H1 (cell line): ENCODE measurements at places on chromosomes 2 and 18. TPM values are rescaled to one million over a fixed set of nuclear protein-coding genes. Genes with fewer than 3 reads are reported as not detected.

The TCF7L1 gene
- 108 and 110 TPM in 2 replicates for total RNA-seq

DNA sequence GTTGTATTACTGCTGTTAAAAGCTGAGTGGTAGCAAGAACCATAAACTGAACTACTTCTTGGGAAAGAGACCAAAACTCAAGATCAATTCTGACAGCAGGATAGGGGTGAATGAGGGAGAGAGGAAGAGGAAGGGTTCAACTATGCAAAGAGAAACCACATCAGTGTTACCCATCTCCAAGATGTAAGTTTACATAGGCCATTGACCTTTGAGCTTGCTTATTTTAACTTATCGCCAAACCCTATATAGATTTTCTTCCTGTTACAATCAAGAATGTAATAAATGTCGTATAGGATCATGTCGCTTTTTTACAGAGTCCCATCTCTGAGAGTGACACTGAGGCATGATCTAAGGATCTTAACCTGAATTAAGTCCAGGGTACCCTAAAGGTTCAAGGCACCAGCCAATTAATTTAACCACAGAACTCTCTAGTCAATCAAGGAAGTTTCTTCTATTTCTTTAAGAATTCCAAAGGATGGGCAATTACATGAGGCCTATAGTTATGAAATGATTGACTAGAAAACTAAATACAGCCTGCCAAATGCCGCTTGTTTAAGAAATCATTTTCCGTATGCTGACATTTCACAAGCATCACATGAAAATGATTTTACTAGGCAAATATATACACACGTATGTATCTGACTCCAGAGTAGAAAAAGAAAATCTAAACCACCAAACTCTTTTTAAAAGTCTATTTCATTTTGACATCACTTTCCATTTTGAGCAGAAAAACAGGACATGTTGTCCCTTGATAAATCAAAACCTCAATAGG lies 11.8 kb downstream of the RND3 start:
- no peak for DNase-seq

- DNase-seq, result no peak
These were observed 51.7 kb downstream of the IMPA2 start for GRCh38 chr18:12032786-12033642.

- DNase-seq, result no peak
These were observed 132.2 kb upstream of the GULP1 start for GRCh38 chr2:188159484-188159883.

DNA sequence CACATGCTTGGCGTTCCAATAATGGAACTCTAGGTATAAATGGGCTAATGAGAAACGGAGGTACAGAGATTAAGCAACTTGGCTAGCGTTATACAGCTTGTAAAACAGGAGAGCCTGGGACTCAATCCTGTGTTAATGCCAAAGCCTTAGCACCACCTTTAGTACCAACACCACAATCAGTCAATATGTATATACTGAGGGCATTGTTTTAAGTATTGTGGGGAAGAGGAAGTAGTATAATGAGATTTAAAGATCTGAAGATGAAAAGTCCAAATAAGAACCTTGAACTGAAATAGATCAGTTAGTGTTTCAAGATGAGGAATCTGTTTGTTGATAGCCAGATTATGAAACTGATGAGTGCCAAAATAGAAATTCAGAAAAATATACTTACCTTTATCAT lies 8.1 kb downstream of the MARS2 start:
- DNase-seq, result no peak

- no peak for DNase-seq
These were observed 237.8 kb downstream of the GPD2 start for GRCh38 chr2:156673981-156674380.

GRCh38 chr2:54723996-54724559 lies 616 bp downstream of the EML6 start:
- no peak for DNase-seq

DNA sequence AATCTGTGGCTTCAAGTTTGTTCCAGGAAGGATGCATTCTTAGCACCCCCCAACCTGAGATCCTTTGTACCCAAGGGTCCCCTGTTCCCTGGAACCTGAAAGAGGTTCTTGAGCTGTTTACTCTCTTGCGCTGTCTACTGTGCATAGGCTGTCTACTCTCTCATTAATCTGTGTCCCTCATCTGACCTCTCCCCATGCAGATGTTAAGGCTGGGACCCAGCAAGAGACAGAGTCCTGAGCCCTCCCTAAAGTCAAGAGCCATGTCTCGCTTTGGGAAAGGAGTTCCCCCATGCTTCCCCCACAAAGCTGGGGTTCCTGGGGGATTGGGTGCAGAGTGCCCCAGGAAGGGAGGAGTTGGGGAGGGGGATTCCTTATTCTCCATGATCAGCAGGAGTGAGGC lies 312.9 kb downstream of the CYP26B1 start:
- no peak for DNase-seq

The ENOSF1 gene
- 25.6 and 26.4 TPM in 2 replicates for total RNA-seq

DNA sequence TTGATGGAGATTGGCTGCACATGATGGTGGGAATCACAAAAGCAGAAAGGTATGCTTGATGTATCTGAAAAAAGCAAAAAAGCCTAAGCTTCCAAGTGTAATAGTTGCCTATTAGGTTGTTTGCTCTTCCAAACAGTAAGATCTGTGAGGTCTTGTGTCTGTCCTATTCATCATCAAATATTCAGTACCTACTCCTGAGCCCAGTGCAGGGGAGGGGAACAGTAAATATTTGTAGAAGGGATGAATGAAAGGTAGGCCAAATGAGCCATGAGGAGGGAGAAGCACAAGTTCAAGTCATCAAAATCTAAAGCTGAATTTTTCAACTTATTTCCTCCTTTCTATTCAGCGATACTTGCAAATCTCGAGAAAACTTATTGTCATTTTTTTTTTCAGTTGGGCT lies 153.2 kb upstream of the ETAA1 start:
- DNase-seq, result no peak

- DNase-seq, result no peak
These were observed 73.9 kb upstream of the NCKAP5 start for GRCh38 chr2:133641942-133642725.

DNA sequence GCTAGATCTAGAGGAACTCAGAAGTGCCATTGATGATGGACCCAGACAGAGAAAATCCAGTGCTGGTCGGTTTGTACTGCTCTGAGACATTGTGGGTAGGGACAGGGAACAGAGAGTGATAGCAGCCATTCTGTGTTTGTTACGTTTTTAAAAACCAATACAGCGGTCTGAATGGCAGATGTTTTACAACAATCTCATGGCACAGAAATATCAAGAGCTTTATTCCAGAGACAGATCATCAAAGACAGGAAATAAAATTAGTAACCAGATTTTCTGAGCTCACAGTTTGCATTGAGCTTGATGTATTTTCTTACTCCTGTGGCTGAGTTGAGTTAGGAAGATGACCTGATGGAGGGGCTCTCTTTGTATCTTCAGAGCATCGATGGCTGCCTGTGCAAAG lies 114.9 kb upstream of the BCL2L11 start:
- no peak for DNase-seq

The LYG1 gene
- 0.86 TPM in 1 of 2 replicates, not detected in the other for total RNA-seq

DNA sequence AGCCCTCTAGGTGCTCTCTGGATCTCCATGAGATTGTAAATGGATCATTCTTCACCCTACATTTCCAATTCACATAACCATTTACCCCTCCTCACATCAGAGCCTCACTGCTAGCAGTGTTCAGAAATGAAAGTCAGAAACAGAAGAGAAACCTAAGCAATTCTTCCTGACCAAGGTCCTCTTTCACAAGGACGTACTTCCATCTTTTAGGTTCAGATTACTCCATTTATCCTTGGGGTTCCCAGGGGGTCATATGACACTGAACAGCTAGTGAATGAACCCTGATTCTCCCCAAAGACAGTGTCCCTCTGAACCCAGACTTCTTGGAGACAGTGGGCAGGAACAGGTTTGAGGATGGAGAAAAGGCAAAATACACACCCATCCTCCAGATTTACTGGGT lies 12.9 kb upstream of the MARCO start:
- DNase-seq, result no peak

The IL1F10 gene
- total RNA-seq, result not detected in 2 replicates

The SLC16A14 gene
- 1.8 and 2.1 TPM in 2 replicates for total RNA-seq

DNA sequence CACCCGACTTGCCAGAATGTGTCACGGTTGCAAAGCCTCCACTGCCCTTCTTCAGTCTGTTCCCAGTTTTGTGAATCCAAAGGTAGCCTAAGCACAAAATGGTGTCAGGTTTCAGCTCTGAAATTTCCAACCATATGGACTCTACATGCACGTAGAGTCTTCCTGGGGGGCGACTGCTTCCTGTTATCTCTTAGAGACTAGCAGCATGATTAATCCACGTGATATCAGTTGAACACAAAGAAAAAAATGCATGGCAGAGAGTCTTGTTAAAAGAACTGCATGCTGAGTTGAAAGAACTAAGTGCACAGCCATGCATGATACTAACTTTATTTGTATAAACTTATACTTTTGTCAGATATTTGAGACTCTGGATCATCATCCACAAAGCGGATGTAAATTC lies 404.4 kb downstream of the SOCS6 start:
- DNase-seq, result no peak

The TUBB8B gene
- 0.36 and 0.60 TPM in 2 replicates for total RNA-seq

DNA sequence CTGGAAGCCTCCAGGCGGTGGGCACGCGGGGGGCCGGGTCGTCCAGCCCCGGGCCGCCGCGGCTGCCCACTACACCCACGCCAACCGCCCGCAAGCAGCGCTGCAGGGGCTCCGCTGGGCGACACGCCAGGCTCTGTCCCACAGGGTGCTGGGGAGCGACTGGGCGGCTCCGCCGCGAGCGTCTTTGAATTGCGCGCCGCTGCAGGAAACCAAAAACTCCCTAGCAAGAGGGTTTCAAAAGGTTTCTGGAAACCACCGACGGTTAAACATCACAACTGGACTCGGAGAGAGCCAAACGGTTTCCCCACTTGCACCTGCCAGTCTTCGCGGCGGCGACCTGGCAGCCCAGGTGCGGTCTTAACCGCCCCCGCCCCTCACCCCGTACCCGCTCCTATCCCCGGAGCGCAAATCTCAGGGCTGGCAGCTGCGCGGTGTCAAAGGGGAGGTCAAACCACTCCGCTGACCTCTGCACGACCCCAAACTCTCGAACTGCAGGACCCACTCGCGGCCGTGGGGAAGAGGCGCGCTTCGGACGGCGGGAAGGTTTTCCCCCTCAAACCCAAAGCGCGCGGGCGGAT lies 1.0 kb downstream of the CXCR4 start:
- peak; percentile 63 for DNase-seq

The WIPF1 gene
- 4.3 and 5.2 TPM in 2 replicates for total RNA-seq

The PRSS56 gene
- not detected in 2 replicates for total RNA-seq

GRCh38 chr18:3857544-3857943 lies 407.6 kb downstream of the TGIF1 start:
- DNase-seq, result no peak

DNA sequence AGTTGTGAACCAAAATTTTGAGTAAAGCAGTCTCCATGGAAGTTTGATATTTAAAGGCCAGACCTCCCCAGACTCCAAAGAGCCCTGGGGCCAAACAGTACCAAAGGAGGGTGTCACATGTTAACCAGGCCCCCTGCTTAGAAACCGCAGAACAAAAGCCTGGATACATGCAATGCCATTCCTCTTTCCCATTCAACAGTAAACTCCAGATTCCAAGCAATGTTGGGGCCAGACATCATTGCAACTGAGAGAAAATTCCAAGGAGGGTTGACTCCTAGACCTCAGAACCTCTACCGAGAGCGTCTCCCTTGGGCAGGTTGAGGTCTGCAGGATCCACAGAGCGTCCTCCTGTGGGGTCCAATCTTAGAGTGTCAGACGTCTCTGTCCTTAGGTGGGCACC lies 404.4 kb upstream of the SYT4 start:
- no peak for DNase-seq

- no peak for DNase-seq
These were observed 101.4 kb downstream of the WDPCP start for GRCh38 chr2:63486861-63487290.

DNA sequence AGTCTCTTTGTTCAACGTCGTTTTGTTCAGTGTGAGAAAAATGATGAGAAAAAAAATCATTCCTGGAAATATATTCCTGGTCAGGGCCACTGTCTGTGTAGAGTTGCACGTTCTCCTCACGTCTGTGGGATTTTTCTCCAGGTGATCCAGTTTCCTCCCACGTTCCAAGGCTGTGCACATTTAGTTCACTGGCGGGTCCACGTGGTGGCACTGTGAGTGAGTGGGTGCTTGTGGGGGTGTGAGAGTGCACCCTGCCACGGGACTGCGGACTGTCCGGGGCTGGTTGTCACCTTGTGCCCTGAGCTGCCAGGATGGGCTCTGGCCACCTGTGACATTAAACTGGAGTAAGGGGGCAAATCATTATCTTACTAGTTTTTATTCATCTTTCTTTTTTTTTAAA lies 30.3 kb upstream of the ACYP2 start:
- no peak for DNase-seq

The FZD7 gene
- 246 TPM in 2 replicates for total RNA-seq

- no peak for DNase-seq
These were observed 56.8 kb upstream of the HS6ST1 start for GRCh38 chr2:128375454-128375853.

DNA sequence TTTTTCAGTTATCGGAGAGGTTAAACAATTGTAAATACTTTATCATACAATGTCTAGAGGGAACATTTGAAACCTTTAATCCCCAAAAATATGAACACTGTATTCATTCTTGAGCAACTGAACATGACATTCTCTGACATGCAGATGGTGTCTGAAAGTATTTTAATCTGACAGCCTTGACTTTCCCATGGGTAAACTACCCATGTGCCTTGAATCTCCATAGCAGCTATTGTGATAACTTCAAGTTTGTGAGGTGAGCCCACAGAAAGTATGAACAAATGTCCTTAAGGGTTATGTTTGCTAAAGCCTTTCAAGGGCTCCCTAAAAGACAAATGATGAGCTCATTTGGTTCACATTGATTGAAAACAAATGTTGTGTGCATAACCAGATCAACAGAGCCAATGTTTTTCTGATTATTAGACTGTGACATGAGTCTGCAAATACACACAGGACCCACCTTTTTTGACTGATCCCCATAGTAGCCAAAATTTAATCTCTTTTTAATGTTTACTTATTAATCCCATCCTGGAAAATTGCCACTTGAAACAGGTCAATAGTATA lies 1326.0 kb downstream of the LRP1B start:
- DNase-seq, result no peak

- DNase-seq, result no peak
These were observed 16.6 kb upstream of the ASPRV1 start for GRCh38 chr2:69977906-69978482.

DNA sequence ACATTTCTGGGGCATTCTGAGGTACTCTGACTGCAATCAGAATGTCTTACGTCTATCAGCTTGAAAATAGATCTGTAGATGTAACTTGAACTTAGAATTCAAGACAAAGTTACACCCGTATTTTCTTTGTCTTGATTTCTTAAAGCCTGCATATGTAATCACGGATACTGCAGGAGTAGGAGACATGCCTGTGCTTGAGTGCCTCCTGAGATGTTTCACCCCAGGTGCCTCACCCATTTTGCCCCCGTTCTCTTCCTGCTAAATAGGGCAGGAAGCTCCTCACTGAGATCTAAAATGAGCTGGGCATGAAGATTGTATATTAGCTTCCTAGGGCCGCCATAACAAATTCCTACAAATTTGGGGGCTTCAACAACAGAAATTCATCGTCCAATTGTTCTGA lies 131.9 kb downstream of the RDH14 start:
- no peak for DNase-seq

- no peak for DNase-seq
These were observed 125.7 kb downstream of the UXS1 start for GRCh38 chr2:106068451-106068850.

The TMEM17 gene
- 0.69 and 0.99 TPM in 2 replicates for total RNA-seq
